Ecto neural progenitor cell (in vitro differentiated cells): ENCODE measurements at places on chromosomes 12 and 14.

DNA sequence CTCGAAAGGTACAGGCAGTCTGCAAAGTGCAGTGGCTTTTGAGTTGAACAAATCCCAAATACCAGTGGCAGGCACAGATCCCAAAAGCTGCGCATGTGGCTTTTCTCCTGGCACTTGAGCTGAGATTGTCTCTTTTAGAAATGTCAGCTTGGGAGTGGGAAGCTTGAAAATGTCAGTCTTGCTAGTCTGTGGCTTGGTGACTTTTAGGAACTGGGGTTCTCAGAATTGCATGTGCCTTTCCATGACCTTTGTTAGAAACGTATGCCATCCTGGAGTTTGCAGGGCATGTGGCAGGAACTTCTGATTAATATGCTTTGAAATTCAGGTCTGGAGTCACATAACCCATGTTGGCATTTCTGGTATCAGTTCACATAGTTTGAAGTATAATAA is 182.1 kb downstream of the CHST11 start:
- DNase-seq, result no peak

- DNase-seq, result no peak
Measured at GRCh38 chr14:68284834-68285233, 465.3 kb downstream of the RAD51B start.

DNA sequence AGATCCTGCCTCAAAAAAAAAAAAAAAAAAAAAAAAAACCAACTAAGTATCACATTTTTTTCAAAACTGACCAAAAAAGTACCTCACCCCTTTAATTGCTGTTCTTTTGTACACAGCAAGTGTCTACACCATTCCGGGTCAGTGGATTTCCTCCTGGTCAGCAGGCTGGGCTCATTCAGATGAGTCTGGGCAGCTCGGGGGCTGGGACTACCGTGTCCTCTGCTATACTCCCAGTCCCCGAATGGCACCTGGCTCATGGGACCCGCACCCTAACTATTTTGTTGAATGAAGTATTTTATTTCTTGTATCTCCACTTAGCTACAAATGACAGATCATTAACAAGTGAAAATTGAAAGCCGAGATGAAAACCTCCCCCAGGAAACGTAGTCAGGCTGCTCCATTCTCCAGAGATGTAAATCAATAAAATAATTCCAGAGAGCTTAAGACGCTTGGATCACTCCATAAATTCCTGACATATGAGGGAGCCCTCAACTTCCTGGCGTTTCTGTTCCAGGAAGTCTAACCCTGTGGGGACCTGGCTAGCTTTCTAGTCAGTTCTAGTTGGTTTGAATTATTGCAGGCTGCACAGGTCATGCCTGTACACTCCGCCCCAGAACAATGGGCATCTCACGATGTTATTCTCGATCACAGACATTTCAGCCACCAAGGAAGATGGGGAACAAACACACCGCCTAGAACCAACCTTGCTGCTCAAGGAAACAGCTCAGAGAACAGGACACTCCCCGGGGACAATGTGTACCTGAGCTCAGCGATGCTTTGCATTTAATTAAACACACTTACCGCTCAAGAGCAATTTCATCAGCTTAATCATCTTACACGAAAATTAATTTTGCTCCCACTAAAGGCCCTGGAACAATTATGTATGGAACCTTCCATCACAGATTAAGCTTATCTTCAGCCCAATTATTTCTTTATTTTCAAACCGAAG is 76.3 kb downstream of the RIMBP2 start:
- DNase-seq, result no peak

GRCh38 chr12:727321-727720 is 25.1 kb upstream of the WNK1 start:
- no peak for DNase-seq

- no peak for DNase-seq
Measured at GRCh38 chr12:53733051-53733806, 6.0 kb upstream of the CALCOCO1 start.

GRCh38 chr12:15677228-15677627 is 112.0 kb downstream of the EPS8 start:
- no peak for DNase-seq

GRCh38 chr14:31389946-31390345 is 30.4 kb downstream of the HEATR5A start:
- DNase-seq, result no peak

GRCh38 chr12:79296871-79297270 is 393.9 kb downstream of the PAWR start:
- DNase-seq, result no peak

DNA sequence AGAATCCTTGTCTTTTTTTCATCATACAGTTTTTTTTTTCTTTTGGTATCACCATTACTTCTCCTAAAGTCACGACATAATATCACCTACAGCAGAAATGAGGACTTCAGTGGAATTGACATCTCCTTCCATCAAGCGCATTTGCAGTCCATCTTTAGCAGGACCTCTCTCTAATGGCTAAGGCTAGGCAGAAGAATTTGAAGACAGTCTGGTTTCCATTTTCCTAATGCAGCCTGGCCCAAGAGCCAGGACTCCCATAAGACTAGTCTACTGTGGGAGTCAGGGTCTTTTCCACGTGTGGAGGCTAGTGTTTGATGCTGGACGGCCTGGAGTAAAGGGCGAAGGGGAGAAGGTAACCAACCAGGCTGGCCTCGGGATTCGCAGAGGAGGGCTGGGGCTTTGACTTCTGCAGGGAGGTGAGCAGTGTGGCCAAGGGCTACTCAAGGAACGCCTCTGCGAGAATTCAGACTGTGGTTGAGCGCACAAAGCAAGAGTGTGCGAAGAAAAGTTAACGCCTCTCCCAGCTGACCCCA is 769 bp upstream of the ZNF740 start:
- no peak for DNase-seq

DNA sequence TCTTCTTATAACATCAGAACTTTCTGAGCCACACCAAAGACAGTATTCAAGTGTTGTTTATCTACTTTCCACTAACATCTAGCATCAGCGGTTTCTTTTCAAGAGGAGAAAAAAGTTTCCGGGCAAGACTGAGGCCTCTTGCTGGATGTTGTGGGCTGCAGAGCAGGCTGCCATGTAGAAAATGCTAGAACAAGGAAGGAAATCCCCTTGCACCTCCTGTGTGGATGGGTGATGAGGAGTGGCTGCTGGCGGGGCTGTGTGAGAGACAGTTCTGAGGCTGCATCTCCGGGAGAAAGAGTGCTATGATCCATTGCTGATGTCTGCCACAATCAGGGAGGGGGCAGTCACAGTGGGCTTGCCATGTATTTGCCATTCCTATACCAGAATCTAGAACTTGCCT is 37.8 kb upstream of the PPP1CC start:
- no peak for DNase-seq

GRCh38 chr14:94581127-94581999 is at the start of gene SERPINA5:
TSS of gene SERPINA5 (plus strand) at chr14:94581426. CDS start at chr14:94587363, 5,937 bp downstream.
- peak; percentile 69 for DNase-seq

GRCh38 chr12:117279606-117280005 is 81.8 kb downstream of the NOS1 start:
- DNase-seq, result no peak

GRCh38 chr14:96091941-96092411 is 52.8 kb downstream of the C14orf132 start:
- DNase-seq, result no peak

GRCh38 chr12:3432176-3432742 is 58.7 kb upstream of the PRMT8 start:
- DNase-seq, result no peak

DNA sequence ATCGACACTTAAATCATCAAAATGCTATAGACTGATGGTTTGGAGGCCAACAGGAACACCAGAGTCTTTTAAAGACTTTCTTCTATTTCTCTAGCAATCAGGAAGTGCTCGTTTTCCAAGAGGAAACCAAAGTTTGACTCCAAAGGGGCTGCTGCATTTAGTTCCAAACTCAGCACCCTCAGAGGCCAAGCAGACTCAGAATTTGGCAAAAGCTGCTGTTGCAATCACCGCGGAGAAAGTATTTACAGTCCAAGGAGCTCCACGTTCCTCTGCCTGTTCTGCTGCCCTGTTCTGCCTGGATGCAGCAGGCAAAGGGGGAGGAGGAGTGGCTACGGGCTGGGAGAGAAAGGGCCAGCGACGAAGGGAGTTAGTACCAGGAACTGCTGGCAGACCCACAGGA is 325.1 kb downstream of the BCL11B start:
- DNase-seq, result no peak

GRCh38 chr14:34218881-34219280 is 243.2 kb downstream of the SPTSSA start:
- DNase-seq, result no peak

- no peak for DNase-seq
Measured at GRCh38 chr14:105120056-105120455, 48.5 kb downstream of the JAG2 start.

GRCh38 chr14:76250302-76250701 is 98.6 kb downstream of the GPATCH2L start:
- no peak for DNase-seq

DNA sequence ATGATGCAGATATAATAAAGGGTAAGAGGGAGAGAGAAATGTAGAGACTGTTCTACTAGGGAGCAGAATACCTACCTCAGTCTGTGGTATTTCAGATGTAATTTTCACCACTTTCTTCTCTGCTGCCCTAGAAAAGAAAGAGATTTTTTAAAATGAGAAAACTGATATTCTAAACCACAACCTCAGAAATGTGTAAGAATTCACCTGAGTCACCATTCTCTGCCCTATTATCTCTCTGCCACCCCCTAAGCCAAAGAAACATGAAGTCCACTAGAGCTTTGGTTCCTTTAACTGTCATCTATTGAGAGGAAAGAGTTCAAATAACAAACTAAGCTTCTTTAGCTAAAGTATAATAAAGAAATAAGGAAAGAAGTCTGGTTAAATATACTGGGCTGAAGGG is 21.6 kb downstream of the SARNP start:
- no peak for DNase-seq

- DNase-seq, result no peak
Measured at GRCh38 chr14:72352012-72352411, 419.8 kb downstream of the RGS6 start.

- no peak for DNase-seq
Measured at GRCh38 chr12:57985685-57986084, 44.3 kb downstream of the ATP23 start.

DNA sequence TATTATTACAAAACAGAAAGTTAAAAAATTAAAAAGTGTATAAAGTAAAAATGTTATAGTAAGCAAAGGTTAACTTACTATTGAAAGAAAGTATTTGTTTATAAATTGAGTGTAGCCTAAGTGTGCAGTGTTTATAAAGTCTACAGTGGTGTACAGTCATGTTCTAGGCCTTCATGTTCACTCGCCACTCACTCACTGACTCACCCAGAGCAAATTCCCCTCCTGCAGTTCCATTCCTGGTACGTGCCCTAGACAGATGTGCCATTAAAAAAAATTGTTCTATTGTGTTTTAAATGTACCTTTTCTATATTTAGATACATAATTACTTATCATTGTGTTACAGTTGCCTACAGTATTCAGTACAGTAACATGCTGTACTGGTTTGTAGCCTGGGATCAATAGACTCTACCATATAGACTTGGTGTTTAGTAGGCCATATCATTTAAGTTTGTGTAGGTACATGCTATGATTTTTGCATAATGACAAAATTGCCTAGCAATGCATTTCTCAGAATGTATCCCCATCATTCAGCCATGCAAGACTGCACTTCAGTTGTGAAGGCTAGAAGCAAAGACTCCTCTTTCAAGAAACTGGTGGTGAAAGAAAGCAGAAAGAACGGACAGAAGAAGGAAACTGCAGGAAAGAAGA is 100.6 kb downstream of the DACT1 start:
- DNase-seq, result no peak

DNA sequence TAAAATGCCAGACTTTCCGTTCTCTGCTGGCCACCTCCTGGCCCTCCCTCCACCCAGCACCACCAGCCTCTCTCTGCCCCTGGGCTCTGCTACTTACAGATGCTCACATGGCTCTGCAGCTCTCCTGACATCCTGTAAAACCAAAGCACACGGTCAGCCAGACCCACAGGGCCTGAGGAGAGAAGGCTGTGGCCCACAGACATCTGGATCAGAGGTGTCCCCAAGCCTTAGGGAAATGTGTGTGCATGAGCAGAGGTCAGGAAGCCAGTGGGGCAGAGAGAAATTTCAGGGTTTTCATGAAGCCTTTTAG is 11.5 kb downstream of the KRT77 start:
- no peak for DNase-seq

DNA sequence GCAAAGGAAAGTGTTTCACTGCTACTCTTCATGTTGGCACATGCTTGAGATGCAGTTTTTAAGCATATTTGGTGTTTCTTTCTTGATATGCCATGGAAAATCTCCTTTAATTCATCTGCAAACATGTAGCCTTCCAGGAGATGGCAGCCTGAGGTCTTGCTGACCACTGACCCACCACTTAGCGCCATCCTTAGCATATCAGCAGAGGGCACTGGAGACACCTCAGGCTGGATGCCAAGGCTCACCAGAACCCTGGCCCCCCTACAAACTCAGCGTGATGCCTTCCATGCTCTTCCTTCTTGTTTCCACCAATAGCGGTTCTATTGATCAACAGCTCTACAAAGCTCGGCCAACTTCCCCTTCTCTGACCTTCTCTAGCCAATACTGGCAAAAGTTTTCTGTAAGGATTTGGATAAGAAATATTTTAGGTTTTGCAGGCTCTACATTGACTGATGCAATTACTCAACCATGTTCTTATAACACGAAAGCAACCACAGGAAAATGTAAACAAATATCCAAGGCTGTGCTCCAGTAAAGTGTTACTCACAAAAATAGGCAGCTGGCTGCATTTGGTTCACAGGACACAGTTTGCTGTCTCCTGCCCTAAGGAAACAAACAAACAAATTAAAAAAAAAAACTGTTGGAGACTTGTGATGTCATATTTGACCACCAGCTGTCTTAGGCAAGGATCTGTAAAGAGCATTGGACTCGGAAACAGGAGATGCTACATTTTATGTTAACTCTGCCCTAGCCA is 209.7 kb downstream of the SLC15A4 start:
- no peak for DNase-seq

- DNase-seq, result no peak
Measured at GRCh38 chr12:48351022-48351708, 446 bp upstream of the ZNF641 start.

- DNase-seq, result peak; percentile 66
Measured at GRCh38 chr14:61894452-61895077, 132.3 kb downstream of the SNAPC1 start.

GRCh38 chr14:102606296-102606695 is 13.8 kb downstream of the RCOR1 start:
- DNase-seq, result no peak

DNA sequence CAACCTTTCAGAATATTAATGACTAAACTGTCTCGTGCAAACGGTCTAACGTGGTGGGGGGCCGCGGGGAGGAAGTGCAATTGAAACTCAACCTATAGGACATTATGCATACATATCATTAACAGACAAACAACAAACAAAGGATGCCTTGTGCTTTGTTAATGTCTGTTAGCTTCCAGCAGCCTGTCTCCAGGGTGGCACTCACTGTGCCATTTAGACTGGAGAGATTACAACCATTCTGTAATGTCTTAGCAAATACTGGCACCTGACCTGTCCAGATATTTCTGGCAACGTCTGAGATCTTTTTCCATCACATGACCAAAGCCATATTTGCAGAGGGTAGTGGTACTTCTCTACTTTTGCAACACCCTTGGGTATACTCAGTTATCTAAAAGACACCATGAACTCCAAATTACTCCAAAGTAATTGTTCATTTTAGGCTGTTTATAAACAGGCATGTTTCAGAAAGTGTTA is 11.6 kb downstream of the BHLHE41 start:
- no peak for DNase-seq

- DNase-seq, result no peak
Measured at GRCh38 chr12:95740751-95741150, 49.8 kb downstream of the NTN4 start.

GRCh38 chr14:77344377-77344996 is 23.7 kb downstream of the GSTZ1 start:
- no peak for DNase-seq

- no peak for DNase-seq
Measured at GRCh38 chr12:108299516-108299915, 39.6 kb downstream of the CMKLR1 start.
